ENCODE measurements at places on chromosomes 5 and 9.

DNA sequence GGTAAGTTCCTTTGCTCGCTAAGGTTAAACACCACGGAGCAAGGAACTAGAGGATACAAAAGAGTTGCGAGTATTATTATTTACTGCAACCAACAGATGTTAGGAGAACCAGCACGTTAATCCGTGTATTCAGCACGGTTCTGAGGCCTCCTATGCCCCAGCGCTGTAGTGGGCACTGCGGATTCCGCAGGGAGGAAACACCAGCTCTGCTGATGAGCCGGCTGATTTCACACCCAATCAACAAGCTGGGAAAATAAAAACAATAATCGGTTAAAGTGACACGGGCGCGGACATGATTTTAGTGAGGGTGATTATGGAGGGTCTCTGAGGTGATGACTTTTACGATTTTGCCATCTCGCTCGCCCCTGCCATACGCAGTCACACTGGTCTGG is 702 bp upstream of the PRELID2 start:
- no peak for DNase-seq

DNA sequence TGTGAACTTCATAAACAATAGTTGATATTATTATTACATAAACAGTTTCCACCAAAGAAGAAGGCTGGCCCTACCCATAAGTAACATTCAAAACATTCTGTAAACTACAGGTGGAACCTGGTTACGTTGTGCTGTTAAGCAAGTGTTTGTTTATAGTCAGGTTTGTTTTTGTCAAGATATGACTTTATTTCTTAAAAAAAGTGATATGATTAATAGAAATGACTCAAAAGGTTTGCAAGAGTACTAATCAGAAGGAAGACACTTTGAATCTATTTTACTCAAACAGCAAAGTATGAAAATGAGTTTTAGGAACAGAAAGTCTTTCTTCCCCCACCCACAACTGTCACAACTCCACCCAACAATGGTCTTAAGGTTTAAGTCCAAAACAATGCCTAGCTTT is 220.8 kb downstream of the PLK2 start:
- DNase-seq, result no peak

- no peak for DNase-seq
Measured at GRCh38 chr9:89527084-89527483, 29.2 kb upstream of the SEMA4D start.

DNA sequence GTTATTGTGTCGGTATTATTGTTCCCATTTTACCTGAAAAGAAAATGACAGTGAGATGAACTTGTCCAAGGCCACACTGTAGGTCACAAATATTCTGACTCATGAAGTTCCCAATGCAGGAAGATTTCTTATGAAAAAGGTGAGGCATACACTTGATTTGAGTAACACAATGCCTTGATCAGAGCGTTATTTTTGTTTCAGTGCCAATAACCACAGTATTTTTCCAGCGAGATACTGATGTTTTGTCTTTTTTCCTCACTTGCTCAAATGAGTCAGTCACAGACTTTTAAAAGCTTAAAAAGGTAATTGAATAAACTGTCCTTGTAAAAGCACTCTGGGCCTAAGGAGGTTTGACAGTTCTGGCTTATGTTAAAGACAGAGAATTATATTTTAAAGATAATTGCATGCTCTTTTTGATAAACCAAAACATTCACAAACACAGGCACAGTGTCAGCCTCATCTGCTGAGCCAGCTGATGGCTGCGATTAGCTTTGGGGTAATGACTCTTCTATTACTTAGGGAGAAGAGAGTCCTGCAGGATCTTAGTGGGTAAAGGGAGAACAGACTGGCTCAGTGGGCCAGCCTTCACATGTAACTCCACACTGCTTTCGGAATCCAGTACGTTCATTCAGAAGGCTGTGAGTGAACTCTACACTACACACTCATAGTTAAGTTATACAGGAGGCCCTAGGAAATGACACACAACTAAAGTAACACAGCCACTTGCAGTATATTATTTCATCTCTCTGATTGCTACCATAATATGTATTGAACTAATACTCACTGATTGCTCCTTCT is 165.5 kb upstream of the CD180 start:
- no peak for DNase-seq

DNA sequence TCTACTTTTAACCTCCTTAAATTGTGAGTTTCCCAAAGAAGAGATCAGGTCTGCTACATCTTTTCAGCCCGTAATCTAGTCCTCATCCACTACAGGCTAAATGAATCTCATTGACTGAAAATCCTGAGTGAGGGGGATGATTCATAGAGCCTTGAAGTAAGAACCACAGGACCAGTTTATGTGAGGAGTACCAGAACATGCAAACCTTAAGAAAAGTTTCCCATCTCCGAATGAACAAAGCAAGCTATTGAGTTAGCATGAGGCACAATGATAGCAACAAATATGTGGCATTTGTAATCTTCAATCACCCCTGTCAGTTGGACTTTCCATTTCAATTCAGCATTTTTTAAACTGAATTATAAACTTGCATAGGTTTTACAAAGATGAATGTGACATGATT is 197.0 kb downstream of the ALDH1A1 start:
- DNase-seq, result no peak

DNA sequence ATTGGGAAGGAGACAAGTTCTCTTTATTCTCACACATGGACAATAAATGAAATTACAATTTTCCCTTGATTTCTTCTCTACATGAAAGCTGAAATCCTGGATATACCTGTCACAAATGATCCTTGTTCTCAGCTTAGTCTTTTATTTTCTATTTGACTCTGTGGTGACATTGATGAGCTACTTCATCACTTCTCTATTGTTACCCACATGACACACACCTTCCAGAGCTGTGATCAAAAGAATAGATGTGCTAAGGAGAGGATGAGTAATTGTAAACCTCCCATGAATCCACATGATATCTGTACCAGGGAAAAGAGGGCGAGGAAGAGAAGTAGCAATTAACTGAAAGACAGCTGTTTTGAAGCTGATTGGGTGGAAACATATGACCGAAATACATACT is 102.0 kb downstream of the CAVIN4 start:
- no peak for DNase-seq

DNA sequence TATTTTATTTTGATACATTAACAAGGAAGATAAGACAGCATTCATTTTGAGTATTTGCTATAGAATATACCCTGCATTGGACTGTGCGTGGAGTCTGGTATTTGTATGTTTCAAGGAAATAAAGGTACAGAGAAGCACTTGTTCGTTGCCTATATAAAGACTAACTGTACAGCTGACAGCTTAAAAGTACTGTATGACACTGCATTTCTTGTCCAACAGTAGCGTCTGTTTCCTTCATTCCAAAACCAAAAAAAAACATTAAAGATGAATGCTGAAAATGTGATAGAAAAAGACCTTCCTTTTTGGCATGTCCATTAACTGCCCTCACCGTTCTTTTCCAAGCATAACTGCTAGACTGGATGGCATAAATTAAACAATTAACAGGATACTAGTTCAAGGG is 15.3 kb downstream of the TNFAIP8 start:
- DNase-seq, result no peak

DNA sequence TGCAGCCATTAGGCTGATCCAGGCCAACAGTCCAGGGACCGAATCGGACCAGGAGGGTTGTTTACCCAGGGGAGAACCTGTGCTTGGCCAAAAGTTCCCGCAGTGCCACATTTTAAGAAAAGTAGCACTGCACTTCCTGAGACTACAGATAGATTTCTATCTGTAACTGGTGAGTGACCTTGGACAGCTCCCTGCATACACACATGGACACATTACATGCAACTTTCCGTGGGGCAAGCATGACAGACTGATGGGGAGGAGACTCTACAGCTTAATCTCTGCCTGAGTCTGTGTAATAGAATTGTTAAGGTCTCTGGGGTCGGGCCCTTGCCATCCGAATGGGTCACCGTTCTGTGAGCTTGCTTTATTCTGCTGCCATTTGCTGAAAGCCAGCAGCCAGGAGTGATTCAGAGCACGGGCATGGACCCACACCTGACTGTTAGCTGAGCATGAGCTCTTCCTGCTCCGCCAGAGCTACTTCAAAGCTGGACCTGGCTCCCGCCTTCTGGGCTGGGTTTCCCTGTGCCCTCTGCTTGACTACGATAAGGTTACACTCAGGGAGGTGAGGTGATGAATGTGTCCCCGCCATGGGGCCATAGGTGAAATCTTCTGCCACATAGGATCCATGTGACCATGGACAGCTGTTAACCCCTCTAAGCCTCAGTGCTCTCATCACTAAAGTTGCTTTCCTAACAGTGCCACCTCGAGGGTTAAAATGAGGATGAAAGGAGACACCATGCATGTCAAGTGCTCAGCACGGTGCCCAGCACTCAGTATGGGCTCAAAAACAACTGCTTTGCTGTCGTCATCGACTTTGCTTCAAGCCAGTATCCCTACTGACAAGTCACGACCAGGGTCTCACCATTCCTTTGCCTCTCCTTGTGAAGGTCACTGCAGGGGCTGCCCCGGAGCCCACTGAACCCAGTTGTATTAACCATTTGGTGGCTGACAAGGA is 200.0 kb downstream of the MELK start:
- DNase-seq, result no peak

- DNase-seq, result no peak
Measured at GRCh38 chr5:36661456-36662220, 55.2 kb downstream of the SLC1A3 start.

DNA sequence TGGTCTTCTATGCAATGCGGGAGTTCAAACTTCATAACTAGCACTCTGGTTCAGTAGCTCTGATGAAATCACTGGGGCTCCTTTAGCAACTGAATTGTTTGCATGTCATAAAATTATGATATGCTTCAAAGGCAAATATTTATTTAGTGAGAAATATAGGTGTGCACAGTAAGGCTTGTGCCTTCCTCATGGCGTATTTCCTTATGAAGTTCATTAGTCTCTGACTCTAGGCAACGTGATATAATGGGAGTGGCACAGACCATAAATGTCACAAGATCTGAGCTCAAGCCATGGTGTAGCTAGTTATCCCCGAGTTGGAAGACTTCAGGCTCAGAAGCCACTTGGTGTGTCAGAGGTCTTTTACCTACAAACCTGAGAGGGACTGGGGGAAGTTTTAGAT is 35.5 kb downstream of the PIP5K1B start:
- no peak for DNase-seq

DNA sequence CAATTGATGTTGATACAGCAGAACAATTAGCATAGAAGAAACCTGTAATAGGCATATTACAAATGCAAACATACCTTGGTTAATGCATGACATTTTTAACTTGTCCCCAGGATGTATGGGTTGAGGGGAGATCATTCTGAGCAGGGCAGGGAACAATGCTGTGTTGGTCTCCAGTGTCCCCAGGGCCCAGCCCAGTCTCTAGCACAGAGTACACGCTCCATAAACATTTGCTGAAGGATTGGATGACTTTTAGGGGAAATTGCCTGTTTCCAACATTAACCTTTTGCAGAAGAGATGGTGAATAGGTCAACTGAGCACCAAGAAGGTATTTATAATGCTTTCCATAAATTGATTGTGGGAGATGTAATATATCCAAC is 20.0 kb downstream of the ANKRA2 start:
- no peak for DNase-seq

DNA sequence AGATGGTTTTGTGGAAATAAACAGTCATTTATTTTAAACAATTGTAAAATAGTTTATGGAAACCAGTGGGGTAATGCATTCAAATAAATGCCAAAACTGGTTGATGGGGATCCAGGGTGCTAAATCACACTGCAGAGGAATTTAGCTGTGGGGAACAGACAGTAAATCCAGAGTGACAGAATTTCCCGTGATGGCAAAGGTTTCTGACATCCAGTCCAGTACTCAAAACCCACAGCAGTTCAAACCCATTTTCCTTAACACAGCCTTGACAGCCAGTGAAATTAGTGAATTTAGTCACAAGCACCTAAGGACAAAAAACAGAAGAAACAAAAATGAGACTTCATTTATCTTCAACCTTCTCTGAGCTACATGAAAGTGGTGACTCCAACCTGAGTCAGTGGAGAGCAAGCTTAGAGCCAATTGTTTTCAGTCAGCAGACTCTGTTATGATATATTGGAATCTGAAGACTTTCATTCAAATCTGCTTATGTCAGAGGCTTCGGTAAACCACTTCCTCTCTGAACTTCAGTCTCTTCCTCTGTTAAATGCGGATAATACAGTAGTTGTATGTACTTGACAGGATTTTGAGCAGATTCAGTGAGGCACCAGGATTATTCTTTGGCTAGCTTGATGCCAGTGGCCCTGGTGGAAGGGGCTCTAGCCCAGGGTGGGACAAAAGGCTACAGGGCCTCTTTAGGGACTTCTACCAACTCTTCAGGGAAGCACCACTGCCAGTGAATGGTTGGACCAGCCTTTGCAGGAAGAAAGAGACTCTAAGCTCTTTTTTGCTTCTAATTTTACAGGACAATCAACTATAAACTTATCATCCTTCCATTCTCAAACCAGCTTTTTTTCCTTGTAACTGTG is 185.3 kb downstream of the MAPKAP1 start:
- no peak for DNase-seq

GRCh38 chr9:14271093-14271673 is 42.8 kb downstream of the NFIB start:
- peak; percentile 56 for DNase-seq

GRCh38 chr9:131818089-131818488 is 78.2 kb upstream of the RAPGEF1 start:
- no peak for DNase-seq

GRCh38 chr9:17578911-17579793 is at the start of gene SH3GL2:
Gene SH3GL2 (plus strand): TSS chr9:17579066.
- DNase-seq, result no peak

DNA sequence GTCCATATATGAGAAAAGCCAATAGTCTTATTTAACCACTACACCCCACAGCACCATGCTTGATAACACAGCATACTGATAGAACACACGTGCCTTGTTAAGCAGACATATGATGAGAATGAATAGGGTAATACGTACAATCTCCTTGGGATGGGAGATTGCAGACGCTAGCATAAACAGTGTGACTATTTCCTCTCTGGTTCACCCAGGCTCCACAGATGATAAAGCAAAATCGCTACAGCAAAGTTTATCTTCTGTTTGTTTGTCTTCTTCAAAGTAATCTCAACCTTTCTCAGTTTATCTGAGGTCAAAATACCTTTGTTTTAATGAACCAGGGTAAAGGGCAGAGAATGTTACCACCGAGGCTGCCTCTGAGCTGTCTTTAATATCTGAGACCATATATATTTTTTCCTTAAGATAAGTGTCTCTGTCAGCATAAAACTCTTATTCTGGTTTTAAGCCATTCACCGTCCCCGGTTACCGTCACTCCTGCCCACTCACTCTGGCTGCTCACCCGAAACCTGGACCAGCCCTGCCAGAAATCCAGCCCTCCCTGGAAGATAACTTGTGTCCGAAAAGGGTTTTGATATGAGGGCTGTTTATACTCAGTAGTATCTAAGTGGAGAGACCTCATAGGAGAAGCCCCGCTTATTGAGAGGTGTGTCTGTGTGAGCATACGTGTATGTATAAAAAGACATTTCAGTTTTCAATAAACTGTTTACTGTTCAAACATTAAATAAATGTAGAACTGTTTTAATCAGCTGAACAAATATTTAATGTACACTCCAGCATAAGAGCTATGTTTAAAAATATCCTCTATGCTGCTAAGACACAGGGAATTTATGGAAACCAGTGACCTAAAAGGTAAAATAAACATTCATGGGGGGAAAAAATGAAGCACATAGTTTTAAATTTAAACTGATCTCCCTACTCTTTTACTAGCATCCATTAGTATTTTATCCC is 465.4 kb downstream of the RASEF start:
- peak; percentile 26 for DNase-seq

Measured in SHP77 treated with DMSO at 0.1 percent for 48 hours (cell line).